CD8-positive, alpha-beta T cell (primary cell): ENCODE measurements at places on chromosomes 6 and 20.

- no peak for DNase-seq
These were observed 155.2 kb upstream of the PTPN1 start for GRCh38 chr20:50354721-50355589.

DNA sequence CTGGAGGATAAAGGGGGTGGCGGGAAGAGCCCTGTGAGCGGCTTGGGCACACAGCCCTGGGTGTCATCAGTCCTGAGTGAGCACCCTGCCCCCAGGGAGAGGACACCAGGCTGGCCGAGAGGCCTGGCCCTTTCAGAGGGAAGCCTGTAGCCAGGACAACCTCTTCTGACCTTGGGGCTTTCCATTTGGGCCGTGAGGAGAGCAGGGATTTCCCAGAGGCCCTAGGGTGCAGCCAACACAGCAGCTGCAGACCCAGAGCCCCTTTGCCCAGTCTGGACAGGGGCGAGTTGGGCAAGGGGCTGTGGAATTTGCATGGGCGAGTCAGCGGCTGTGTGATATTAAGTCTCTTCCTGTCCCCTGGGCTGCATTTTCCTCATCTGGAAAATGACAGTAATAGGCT, 6.3 kb downstream of the MAP1LC3A start:
- DNase-seq, result no peak

DNA sequence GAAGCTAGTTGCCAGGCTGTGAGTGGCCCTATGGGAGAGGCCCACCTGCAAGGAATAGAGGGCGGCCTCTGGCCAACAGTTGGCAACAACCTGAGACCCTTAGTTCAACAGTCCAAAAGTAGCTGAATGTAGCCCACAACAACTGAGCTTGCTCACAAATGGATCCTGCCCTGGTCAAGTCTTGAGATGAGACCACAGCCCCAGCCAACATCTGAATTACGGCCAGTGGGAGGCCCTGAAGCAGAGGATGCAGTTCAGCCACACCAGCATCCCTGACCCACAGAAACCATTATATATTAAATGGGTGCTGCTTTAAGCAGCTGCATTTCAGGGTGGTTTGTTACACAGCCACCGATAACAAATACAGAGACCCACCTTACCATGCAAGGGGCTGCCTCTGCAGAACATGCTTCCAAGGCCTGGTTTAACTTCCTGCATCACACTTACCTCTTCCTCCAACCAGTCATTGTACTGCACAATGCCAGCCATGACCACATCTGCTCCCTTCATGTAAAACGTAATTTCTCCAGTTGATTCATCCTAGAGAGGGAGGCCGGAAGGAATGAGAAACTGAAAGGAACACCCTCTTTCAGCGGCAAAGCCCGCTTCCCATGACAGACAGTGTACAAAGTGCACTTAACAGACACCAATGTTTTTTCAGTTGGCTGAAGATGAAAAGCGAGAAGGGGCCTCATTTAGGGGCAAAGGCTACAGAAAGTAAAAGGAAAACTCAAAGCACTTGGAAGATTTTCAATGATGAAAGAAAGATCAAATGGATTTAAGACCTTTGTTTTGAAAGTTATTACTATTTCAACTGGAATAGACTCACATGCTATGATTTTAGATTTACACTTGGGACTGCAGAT, 86.2 kb upstream of the NFATC2 start:
- DNase-seq, result no peak

GRCh38 chr6:162726947-162727321, 632 bp downstream of the PRKN start:
- DNase-seq, result no peak

DNA sequence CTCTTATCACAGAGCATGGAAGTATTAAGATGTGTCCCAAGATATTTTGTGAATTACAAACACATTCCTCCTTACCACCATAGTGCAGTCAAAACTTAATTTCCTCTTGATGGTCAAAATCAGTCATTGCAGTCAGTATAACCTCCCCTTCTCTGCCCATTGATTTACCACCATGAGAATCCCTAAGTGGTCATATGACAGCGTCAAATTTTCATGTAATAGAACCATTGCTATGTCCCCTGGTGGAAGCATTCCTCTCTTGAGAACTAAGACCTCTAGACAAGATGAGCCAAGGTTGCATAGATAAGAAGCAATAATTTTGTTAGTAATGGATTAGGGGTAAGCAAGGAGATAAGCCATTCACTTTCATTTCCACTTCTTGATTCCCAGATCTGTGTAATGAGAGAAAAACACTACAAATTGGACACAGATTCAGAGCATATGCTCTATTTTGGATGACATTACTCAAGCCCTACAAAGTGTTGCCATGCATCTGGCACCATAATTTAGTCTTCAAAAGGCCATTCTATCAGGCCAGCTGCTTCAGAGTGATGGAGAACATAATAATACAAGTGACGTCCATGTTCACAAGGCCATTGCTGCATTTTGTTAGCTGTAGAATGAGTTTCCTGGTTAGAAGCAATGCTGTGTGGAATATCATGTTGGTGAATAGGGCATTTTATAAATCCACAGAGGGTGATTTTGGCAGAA, 49.6 kb upstream of the PDE7B start:
- DNase-seq, result no peak
